Common myeloid progenitor, CD34-positive (primary cell): ENCODE measurements at places on chromosomes 3 and 15.

- no peak for DNase-seq
Measured at GRCh38 chr15:57373251-57373881, 2.9 kb upstream of the CGNL1 start.

- DNase-seq: peak; percentile 32
Measured at GRCh38 chr15:55627730-55628368, 39.7 kb upstream of the PYGO1 start.

DNA sequence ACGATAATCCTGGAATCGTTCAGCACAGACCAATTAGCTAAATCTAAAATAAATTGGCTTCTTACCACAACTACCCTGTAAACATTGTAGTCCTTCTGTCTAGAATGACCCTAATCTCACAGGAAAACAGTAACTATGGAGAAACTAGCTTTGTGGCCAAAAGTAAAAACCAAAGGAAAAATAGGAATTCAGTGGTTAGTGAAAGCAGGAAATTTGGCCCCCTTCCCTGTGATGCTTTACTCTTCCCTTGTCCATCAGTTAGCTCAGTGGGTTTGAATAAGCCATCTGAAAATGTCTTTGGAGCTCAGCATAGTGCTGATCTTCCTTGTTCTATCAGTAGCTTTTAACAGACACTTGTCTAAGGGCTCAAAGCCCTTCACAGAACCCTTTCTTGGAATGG is 1.6 kb downstream of the NMD3 start:
- no peak for DNase-seq

DNA sequence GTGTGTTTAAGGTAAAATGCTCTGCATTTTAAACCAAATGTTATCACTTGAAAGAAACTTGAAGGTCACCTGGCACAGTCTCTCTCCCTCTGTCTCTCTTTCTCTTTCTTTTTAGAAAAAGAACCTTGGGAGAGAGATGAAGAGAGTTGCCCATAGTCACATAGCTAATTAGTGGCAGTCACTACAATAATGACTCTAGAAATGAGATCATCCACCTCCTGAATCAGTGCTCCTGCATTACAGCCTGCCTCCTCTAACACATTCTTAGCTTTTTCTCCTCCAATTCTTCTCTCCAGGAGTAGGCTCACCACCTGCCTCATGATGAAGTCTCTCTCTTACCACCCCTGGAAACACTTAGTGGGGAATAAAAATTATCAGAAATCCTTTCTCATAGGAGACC is 2.5 kb downstream of the MYH15 start:
- no peak for DNase-seq

GRCh38 chr3:126295407-126295939 is 61.7 kb downstream of the KLF15 start:
- DNase-seq: no peak
